ENCODE measurements at places on chromosomes 5 and 9.

DNA sequence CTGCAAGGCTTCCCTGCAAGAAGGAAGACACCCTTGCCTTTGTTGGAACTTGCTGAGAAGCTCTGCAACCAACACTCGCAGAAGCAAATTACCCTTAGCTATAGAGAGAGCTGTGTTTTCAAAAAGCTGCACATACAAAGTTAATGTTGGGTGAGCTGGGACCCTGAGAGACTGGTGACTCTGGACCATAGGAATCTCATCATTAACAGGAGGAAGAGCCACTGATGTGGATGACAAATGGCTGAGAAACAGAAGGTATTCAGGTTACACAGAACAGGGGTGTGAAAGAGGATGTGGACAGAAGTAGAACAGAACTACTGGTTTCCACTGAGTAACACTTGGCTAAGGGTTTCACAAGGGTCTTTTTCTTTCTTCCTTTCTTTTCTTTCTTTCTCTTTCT lies 493.5 kb downstream of the IRX1 start:
- DNase-seq: no peak

DNA sequence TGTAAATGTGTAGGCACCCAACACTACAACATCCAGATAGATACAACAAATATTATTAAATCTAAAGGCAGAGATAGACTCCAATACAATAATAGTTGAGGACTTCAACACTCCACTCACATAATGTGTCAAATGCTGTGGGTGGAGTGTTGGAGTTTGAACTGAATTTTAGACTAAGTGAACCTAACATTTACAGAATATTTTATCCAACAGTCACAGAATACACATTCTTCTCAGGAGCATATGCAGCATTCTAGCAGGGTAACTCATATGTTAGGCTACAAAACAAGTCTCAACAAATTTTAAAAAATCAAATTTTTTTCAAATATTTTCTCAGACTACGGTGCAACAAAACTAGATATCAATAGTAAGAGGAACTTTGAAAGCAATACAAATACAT lies 648.7 kb upstream of the CDH18 start:
- DNase-seq: no peak

DNA sequence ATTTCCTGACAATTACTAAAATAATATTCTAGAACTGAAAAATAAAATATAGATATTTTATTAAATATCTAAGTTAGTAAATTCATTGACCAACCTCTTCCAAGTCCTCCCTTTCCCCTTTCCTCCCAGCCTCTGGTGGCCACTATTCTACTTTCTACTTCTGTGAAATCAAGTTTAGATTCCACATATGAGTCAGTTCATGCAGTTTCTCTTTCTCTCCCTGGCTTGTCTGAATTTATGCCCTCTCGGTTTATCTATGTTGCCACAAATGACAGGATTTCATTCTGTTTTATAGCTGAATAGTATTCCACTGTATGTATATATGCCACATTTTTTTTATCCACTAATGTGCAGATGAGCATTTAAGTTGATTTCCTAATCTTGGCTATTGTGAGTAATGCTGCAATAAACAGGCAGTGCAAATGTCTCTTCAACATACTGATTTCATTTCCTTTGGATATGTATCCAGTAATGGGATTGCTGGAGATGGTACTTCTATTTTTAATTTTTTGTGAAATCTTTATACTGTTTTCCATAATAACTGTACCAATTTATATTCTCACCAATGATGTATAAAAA lies 52.3 kb downstream of the WDR36 start:
- no peak for DNase-seq

GRCh38 chr9:120099065-120099464 lies 480.9 kb downstream of the CDK5RAP2 start:
- DNase-seq: no peak

- DNase-seq: no peak
Observed at GRCh38 chr5:172664018-172664417, 23.0 kb downstream of the NEURL1B start.

All from posterior cingulate gyrus (tissue), 11 donors.